Neural crest cell (in vitro differentiated cells): ENCODE measurements at places on chromosomes 5 and 9. TPM values are rescaled to one million over a fixed set of nuclear protein-coding genes. Genes with fewer than 3 reads are reported as not detected.

GRIN3A gene
- total RNA-seq, result 0.20 and 0.35 TPM in 2 replicates

DNA sequence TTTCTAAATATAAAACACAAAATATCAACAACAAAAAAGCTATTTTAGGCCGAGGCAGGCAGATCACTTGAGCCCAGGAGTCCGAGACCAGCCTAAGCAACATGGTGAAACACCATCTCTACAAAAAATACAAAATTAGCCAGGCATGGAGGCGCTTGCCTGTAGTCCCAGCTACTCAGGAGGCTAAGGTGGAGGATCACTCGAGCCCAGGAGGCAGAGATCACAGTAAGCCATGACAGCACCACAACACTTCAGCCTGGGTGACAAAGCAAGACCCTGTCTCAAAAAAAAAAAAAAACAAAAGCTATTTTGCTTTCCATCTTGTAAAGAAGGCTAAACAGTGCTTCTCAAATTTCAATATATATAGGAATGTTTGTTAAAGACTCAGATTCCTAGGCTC lies 11.3 kb downstream of the C5orf15 start:
- DNase-seq, result no peak

DNA sequence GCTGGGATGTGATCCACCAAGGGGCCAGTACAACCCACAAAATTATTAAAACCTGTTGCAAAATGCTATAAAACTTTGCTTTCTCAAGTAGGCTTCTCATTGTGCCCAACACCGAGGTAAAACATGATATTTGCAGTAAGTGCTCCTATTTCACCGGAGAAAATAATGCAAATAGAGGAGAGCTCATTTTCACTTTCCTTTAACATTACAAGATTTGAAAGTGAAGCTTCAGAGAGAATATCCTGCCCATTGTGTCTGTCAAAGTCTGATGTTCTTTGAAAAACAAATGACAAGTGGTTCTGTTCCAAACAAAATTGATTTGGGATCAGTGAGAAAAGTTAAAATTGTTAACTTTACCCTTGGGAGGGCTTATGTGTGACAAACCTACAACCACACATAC lies 287.1 kb downstream of the KCNN2 start:
- DNase-seq, result no peak

DNA sequence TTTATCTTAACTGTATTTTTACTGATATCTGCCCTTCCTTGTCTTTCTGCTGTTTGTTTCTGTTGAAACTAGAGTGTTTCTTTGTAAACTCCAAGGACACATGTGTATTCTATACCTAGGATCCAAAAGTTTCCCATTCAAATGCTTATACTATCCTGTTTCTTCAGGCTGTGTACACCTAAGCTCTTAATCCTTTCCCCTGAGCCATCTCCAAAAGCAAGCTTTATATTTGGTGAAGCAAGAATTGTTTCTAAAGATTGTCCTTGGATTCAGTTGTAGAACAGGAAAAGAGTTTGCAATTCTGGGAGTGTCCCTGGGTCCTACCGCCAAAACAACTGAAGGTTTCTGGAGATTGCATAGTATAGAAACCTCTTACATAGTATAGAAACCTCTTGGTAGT lies 65.9 kb downstream of the CWC27 start:
- DNase-seq, result no peak

DNA sequence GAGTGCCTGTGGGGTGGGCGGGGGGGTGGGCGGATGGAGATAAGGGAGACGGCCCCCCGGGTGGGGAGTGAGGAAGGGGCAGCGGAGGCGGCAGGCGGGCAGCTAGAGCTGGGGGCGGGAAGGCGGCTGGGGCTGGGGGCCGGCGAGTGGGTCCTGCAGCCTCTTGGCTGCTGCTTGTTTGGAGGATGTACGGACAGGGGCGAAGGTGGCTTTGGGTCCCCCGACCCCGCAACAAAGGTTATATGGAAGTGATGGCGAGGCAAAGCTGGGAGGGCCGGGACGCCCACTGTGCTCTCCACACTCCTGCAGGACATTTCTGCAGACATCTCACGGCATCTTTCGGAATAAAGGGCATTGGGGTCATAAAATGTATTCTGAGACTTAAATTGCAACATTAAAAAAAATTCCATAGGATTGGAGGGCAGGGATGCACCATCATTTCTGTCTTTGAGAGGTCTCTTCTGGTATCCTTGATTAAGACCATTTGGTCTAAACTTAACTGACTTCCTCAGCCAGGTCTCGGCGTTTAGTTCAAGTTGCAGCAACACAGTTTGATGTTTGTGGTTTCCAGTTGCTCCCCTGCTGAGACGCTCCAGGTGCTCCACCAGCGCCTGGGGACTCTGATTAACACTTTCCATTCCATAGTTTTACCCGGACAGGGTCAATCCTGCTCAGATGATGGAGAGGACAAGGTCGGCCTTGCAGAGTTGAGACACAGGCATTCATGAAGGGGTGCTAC lies 101.6 kb upstream of the SSBP2 start:
- DNase-seq, result no peak

GRCh38 chr5:116738615-116739261 lies 164.1 kb upstream of the SEMA6A start:
- DNase-seq, result no peak

GRCh38 chr5:73117088-73117740 lies 3.2 kb upstream of the TMEM171 start:
- no peak for DNase-seq
